Stimulated activated naive CD8-positive, alpha-beta T cell treated with anti-CD3 and anti-CD28 coated beads, Interleukin-15, Interleukin-2, amounts not matched to agents 100 U/mL and 50 U/mL, for 24 hours (primary cell): ENCODE measurements at places on chromosomes 1 and 21.
A peak's percentile ranks its signal among the peaks of the same experiment; 100 is the strongest.

- DNase-seq, result no peak
These were observed 182.0 kb downstream of the PLPP3 start for GRCh38 chr1:56397409-56397808.

DNA sequence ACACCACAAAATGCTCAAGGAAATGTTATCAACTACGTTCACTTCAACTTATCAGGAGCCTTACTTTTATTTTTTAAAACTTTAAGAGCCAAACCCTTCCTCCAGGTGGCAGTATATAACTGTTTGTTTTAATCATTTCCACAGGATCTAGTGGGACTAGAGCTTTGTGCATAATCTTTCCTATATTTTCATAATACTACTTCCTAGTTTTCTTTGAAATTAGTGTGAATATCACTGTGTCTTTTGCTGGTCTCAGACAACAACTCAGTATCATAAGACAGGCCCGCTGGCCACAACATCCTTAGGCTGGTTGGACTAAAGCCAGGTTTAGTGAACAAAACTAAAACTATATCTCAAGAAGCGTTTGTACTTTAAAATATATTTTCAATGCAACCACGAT lies 145.5 kb downstream of the TIAM1 start:
- DNase-seq, result no peak

- DNase-seq, result no peak
These were observed 7.8 kb downstream of the UBE2Q1 start for GRCh38 chr1:154550657-154551056.

- no peak for DNase-seq
These were observed 56.3 kb upstream of the SLC25A33 start for GRCh38 chr1:9482816-9483572.

GRCh38 chr1:160544647-160545046 lies 21.6 kb upstream of the SLAMF6 start:
- no peak for DNase-seq

- no peak for DNase-seq
These were observed 42.0 kb downstream of the STUM start for GRCh38 chr1:226590614-226591013.

DNA sequence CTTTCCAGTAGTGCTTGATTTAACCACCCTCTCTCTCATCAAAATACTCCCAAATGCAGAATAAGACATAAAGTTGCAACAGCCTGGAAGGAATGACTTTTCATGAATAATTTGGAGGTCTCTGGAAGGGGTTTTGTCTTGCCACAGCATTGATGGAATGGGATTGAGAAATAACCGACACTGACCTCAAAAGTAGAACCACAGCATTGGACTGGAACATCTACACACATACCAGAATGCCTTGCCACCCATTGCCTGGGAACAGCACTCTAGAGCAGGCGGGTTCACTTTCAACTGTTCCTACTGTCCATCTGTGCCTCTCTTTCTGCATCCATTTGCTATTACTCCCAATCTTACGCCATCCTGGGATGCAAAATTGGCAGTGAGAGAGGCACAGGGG lies 149.1 kb upstream of the USP24 start:
- no peak for DNase-seq

DNA sequence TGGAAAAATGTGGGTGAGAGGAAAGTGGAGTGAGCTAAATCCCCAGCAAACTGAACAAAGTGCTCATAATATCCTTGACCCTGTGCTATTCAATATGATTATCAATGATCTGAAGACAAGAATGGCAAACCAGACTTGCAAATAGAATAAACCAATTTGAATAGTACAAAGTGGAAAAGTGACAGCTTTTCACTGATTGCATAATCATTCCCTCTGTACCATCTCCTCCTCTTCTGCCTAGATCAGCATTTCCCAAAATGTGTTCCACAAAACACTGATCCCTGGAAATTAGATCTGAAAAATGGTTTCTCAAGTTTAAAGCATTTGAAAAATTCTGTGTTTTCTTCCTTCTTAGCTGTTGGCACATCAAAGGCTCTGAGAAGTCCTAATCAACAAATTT lies 8.1 kb downstream of the MTF1 start:
- DNase-seq, result no peak

DNA sequence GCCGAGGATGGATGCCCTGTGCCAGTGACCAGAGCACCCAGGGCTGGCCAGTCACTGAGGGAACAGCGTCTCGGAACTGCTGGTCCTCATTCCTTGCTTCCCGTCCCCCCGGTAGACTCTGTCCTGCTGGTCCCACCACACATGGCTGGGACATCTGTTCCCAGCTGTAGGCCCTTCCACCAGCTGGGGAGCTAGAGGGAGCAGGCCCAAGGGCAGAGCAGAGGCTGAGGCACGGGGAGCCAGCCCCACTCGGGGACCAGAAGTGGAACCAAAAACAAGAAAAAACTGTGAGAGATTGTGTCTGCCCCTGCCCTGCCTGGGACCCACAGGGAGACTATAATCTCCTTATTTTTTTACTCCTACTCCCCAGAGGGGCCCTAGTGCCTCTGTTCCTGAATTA lies 23.8 kb downstream of the ATP8B2 start:
- DNase-seq, result no peak

- no peak for DNase-seq
These were observed 499 bp upstream of the C4BPB start for GRCh38 chr1:207088161-207088560.

- DNase-seq, result no peak
These were observed 59.6 kb downstream of the ABL2 start for GRCh38 chr1:179169616-179170467.

DNA sequence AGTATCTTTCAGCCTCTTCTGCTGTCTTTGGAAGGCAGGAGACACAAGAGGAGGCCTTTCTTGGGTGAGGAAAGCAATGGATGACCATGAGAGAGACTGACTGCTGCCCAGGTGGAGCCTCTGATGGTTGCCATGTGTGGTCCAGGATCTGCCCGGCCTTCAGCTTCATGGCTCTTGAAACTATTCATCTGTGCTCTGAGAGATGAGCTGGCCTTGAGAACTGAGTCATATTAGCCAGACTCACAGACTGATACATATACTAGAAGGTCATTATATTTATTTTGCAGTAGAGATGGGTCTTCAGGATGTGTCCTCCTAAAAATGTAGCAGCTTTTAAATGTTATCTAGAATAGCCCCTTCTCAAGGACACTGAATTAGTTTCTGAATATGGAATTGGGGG lies 33.7 kb downstream of the PTGFRN start:
- DNase-seq, result peak; percentile 27

GRCh38 chr1:232282498-232282897 lies 347.4 kb downstream of the SIPA1L2 start:
- DNase-seq, result no peak
